Motor neuron (in vitro differentiated cells): ENCODE measurements at places on chromosomes 2 and 18.

DNA sequence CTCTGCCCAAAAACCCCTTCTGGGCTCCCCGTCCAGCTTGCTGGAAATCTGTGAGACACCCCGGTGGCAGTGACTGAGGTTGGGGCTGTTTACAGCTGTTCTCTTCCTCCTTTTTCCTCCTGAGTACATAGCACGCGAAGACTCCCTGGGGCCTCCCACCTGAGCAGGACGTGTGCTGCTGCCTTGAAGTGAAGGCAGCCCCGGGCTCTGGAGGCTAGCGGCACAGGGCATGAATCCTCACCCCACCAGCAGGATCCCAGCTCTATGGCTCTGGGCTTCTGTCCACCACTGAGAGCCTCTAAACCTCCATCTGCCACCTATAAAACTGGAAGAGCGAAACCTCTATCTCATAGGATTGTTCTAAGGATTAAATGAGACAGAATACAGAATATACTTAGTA lies 182.5 kb downstream of the TMEM163 start:
- no peak for ATAC-seq

DNA sequence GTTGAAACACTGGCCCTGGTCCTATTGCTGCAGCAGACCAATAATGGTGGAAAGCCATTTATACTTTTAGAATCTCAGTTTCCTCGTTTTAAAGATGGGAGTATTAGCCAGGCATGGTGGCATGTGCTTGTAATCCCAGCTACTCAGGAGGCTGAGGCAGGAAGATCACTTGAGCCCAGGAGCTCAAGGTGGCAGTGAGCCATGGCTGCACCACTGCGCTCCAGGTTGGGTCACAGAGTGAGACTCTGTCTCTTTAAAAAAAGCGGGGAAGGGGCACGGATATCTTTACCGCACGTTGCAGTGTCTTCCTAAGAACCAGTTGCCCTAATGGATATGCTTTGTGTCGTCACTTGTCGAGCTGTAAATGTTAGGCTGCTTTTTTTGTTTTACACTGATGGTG lies 8.3 kb downstream of the MTCL1 start:
- ATAC-seq, result no peak

GRCh38 chr2:233593201-233593600 lies 24.2 kb upstream of the UGT1A8 start:
- ATAC-seq, result no peak

- ATAC-seq, result no peak
These were observed 26.0 kb downstream of the MAP3K20 start for GRCh38 chr2:173101687-173102086.

DNA sequence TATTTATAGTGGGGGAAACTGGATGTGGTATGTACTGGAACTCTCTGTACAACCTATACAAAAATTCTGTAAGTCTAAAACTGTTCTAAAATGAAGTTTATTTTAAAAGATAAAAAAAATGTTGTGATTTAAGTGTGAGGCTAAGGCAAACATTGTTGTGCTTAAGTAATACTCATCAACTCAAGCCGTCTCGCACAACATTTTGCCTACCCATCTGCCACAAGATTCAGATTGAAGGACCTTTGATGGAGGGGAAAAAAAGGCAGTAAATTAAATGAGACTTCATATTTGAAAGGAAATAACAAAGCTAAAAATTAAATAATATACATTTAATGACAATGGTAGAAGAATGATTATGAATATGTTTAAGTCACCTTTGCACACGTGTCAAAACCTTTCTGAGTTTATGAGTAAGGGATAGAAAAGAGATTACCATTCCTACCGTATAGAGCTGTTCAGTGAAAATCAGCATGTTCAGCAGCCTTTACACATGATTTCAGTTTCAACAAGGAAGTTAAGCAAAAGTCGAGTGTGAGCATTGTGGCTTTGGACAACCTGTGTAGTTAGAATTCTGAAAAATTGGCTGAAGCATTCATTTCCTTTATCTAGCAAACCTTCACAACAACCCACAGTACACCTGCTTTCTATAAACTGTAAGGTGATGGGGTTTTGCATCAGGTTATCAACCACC lies 499.3 kb downstream of the IRS1 start:
- ATAC-seq, result no peak

DNA sequence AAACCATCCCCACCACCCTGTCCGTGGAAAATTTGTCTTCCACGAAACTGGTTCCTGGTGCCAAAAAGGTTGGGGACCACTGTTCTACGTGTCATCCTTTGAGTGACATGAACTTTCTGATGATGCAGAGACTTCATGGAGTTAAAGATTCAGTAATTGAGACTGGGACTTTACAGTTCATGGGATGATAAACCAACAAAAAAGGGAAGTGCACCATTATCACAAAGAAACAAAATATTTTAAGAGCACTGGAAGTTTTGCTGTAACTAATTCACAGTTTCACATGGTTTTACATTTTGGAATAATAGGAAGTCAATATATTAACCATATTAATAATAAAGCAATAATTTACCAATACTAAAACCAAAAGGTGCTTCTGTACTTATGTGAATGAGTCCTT lies 126.8 kb downstream of the AQP4 start:
- ATAC-seq, result no peak
